ENCODE measurements at places on chromosomes 5 and 9.

- no peak for DNase-seq
These were observed 44.9 kb downstream of the PLEKHG4B start for GRCh38 chr5:136901-137300.

DNA sequence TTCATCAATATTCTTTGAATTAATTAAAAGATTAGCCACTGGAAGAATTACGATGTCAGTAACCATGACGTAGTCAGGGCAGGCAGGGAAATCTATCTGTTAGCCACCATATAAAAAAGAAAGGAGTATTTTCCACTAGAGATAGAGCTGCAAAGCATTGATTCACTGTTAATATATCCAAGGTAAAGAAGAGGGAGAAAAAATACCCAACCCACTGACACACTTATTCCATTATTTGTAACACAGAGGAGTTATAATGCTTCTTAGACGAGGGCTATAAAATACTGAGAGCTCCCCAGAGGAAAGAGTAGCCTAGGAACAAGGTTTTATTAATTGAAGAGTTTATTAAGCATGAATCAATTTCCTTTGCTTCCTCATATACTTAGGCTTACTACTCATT is 382.2 kb upstream of the CDH6 start:
- no peak for DNase-seq

GRCh38 chr5:170280011-170280493 is 17.5 kb downstream of the LCP2 start:
- DNase-seq = no peak

- DNase-seq = no peak
These were observed 123.7 kb downstream of the EBF1 start for GRCh38 chr5:158976035-158976434.

GRCh38 chr9:94743035-94743954 is 16.8 kb downstream of the AOPEP start:
- DNase-seq = no peak

DNA sequence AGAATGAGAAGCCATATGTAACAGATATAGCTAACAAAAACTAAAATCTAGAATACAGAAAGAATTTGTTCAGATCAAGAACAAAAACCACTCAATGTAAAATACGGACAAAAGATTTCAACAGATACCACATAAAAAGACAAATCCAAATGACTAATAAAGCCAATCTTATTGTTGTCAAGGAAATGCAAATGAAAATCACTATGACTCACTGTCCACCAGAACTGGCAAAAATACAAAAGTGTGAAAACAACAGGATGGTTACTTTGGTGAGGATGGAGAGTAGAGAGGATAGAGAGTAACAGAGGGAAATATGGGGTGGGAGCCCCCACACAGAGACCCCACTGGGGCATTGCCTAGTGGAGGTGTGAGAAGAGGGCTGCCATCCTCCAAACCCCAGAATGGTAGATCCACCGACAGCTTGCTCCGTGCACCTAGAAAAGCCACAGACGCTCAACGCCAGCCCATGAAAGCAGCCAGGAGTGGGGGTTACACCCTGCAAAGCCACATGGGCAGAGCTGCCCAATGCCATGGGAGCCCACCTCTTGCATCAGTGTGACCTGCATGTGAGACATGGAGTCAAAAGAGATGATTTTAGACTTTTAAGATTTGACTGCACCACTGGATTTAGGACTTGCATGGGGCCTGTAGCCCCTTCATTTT is 15.2 kb upstream of the RHOBTB3 start:
- no peak for DNase-seq

GRCh38 chr5:115458416-115458815 is 86.2 kb downstream of the FEM1C start:
- DNase-seq = no peak

- DNase-seq = no peak
These were observed 8.1 kb downstream of the FSD1L start for GRCh38 chr9:105455836-105456475.

- DNase-seq = peak; percentile 13
These were observed 543 bp downstream of the ST8SIA4 start for GRCh38 chr5:100902440-100903038.

DNA sequence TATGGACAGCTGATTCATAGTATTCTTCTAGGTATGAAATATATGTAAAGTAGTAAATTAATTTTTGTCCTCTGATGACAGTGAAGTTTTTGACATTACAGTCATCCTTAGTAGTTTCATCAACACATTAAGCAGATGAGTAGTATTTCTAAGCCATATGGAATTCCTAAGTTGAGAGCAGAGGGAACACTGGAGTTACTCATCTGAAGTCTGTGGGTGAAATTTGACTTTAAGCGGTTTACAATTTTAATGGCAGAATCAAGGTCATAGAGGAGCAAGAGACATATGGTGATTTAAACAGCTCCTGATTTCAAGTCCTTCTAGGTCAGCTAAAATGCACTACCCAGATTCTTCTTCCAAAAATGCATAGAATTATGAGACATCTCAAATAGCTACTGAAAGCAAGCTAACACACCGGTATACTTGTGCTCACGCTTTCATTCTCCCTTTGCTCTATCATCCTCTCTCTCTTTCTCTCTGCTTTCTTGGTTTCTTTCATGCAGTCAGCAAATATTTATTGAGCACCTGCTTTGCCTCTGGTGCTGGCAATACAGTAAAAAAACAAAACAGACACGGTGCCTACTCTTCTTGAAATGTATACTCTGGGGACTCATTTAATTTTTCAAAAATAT is 235.9 kb downstream of the FER start:
- DNase-seq = no peak

DNA sequence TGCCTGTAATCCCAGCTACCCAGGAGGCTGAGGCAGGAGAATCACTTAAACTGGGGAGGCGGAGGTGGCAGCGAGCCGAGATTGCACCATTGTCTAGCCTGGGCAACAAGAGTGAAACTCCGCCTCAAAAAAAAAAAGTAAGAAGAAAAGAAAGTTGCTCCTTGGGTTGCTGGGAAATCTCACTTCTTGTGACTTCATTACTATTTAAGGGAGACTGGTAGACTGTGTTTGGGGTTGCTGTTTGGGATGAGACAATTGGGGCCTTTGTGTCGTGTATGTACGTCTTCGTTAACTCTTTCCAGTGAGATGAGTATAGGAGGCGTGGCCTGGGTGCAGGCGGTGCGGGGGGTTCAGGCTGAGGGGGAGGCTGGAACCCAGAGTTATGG is 11.6 kb downstream of the NDST1 start:
- no peak for DNase-seq

- DNase-seq = no peak
These were observed 4.0 kb upstream of the NIPSNAP3A start for GRCh38 chr9:104743376-104743985.

DNA sequence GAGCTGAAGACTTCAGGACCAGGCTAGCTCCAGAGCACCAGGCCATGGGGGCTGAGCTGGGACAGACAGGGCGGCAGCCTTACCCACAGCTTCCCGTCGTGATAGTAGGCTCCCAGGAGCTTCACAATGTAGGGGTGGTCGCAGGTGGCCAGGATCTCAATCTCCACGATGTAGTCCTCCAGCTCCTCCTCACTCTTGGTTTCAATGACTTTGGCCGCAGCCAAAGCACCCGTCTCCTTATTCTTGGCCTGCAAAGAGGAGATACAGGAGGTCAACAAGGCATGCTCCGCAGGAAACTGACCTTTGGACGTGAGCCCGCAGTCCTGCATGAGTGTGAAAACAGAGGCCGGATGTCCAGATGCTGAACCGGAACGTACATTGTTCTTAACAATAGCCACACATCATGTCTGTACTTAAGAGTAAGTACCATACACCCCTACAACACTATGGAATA is 31.5 kb downstream of the STK10 start:
- no peak for DNase-seq

GRCh38 chr5:73497497-73498056 is 665 bp upstream of the BTF3 start:
- DNase-seq = no peak

GRCh38 chr9:130634801-130635200 is 29.6 kb upstream of the PRDM12 start:
- no peak for DNase-seq

DNA sequence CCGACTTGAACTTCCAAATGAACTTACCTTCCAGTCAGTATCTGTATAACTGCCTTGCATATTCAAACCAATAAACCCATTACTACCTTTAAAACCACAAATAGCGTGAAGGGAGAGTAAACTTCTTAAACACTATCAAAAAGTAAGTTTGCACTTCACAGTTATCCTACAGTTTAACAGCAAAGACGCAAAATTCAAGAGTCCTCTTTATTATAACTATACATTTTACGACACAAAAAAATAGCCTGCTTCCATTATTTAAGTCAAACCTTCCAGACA is 1.8 kb downstream of the PTBP3 start:
- DNase-seq = no peak

GRCh38 chr9:89309608-89310474 is 1.2 kb upstream of the CKS2 start:
- DNase-seq = no peak

DNA sequence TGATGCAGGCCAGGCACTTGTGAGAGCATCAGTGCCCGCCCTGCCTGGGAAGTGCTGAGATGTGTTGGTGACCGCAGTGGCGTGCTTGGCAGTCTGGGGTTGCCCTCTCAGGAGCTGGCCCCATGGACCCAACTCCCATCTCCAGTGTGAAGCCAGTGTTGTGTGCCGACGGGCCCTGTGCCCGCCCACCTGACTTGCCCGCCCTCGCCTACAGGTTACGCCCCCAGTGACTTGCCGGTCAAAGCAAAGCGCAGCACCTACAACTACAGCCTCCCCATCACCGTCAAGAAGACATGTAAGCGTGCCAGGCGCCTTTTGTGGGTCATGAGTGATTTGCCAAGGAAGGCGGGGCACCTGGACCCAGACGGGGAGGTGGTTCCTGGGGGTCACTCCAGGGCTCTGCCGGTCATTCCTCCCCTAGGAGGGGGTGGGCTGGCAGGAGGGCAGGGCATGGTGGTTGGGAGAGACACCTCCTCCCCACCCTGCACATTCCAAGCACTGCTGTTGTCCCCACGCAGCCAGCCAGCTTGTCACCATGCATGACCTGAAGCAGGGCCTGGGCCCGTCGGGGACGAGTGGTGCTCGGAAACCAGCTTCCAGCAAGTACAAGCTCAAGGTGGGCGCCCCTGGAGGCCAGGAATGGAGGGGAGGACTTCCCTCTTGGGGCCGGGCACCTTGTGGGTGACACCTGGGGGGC is 7.4 kb upstream of the CEL start:
- no peak for DNase-seq

DNA sequence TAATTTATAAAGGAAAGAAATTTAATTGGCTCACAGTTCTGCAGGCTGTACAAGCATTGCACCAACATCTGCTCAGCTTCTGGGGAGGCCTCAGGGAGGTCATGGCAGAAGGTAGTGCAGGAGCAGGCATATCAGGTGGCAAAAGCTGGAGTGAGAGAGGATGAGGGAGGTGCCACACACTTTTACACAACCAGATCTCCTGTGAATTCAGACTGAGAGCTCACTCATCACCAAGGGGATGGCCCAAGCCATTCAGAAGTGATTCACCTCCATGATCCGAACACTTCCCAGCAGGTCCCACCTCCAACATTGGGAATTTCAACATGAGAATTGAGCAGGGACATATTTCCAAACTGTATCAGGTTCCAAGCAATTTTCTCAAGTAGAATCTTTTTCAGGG is 84.7 kb upstream of the BRINP1 start:
- no peak for DNase-seq

DNA sequence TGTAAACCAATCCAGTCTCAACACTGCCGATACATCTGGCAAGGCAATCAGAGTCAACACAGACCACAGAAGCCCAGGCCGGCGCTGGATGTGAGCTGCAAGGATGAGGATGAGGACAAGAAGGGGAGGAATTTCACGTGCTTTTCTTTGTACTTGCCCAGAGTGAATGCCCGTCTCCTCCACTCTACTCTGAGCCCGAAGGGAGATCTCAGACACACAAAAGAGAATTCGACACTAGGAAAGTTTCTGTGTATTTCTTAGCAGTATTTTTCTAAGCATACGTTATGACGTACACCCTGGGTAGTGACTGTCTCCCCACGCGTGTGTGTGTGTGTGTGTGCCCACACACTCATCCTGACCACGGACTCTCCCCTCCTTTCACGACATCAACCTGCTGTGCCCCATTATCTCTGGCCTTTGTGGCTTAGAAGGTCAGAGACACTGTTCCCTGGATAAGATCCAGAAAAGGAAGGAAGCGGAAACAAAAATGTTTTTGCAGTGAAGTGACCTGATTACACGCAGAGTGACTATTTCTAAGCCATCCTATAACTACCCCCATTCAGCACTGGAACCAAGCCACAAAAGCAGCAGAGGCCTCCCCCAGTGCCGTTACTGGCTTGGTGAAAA is 227.3 kb upstream of the DAPK1 start:
- DNase-seq = no peak

DNA sequence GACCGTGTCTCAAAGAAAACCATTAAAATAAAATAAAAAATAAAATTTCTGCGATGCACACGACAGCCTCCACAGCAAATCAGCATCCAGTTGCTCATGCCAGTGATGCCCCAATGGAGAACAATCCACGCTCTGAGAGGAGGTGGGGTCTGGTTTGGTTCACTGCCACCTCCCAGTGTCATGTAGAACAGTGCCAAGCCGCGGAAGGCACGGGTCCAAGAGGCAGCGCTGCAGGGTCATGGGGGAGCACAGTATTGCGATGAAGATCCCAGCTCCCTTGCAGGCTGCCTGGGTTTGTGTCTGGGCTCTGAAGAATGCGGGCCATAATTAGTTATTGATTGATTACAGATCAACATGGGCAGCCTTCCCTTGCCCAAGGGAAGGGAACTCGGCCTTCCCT is 6.1 kb upstream of the CACFD1 start:
- no peak for DNase-seq

- DNase-seq = no peak
These were observed 6.8 kb upstream of the TOR2A start for GRCh38 chr9:127741831-127742434.

DNA sequence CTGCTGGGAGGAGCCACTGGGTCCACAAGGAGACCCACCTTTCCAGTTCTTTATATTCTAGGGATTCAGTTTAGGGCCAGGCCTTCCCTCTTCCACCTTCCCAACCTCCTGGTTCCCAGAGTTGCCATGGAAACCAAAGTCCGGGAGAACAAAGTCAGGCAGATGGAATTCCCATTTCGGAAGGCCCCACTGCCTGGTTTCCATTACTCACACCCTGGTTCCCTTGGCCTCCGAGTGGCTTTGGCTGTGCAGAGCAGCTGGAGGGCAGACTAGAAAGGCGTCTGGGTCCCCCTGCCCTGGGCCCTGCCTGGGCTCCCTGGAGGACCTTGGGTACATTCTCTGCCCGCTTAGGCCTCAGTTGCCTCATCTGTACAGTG is 136.1 kb downstream of the RGS3 start:
- no peak for DNase-seq
